SK-N-DZ (cell line): ENCODE measurements at places on chromosomes 2 and 18.

GRCh38 chr18:41490861-41491260, 464.2 kb upstream of the PIK3C3 start:
- DNase-seq: no peak

- no peak for DNase-seq
Measured at GRCh38 chr2:215900203-215900611, 113.1 kb downstream of the MREG start.

GRCh38 chr2:68653034-68653433, 9.7 kb downstream of the PROKR1 start:
- no peak for DNase-seq

GRCh38 chr2:233301811-233302210, 5.8 kb upstream of the SAG start:
- no peak for DNase-seq

DNA sequence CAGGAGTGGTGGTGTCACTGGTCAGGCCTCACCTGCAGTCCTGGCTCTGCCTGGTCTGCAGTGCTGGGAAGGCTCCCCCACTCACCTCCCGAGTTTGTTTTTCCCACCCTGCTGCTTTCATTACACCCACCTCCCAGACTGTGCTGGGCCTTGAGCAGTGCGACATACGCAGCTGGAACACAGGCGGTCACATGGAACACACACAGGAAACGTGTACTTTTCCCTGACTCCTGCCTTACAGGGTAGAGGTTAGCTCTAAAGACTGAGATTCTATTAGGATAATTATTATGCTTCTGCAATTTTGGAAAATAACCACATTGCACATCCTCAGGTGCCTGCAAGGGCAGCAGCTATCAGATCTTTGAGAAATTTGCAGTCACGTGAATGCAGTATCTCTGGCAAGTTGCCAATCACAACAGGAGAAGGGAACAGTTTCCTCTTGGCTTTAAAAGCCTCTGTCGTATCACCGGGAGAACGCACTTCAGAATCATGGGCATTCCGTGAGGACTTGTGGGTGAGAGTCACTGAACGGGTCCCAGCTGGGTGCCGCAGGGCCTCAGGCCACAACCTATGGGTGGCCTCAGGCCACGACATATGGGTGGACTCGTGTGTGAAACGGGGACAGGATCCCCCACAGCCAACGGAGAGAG, 136.5 kb downstream of the ZNF236 start:
- peak; percentile 37 for DNase-seq

DNA sequence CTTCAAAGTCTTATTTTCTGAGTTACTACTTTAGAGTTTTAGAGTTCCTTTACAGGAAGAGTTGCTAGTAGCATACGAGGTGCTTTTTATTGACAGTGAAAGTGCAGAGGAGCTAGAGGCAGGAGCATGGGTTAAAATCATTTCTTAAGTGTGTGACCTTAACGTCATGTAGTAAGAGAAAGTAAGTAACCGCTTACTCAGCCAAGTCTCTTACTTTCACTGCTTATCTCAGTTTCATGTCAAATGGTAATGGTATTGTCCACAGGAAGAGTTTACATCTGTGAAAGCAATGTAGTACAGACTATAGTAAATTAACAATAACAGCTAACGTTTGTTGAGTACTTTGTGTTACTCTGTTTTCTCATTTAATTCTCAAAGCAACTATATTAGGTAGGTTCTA, 12.6 kb downstream of the NDUFAF7 start:
- DNase-seq: no peak

- peak; percentile 79 for DNase-seq
Measured at GRCh38 chr2:61763605-61764034, 90.2 kb downstream of the FAM161A start.
